ENCODE measurements at places on chromosomes 5 and 9.

DNA sequence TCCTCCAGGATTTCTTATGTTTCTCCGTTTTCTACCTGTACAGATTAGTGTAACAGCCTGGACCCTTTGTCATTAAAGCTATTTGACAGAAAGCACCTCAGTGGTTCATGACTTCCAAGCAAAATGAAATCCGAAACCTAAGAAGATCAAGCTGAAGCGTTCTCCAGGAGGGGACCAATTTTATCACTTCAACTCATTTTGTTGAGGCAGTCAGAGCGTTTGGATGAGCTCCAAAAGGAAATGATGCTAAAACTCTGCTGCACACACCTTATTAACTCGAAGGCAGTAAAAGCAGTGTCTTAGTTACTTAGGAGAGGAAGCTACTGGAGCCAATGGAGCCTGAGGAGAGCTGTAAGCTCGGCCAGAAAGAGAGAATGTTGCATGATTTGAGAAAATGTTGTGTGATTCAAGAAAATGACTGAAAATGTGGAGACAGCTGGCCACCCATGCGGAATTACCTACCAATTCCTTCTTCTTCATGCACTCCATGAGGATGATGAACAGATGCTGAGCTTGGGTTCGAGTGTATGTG, 346.7 kb upstream of the KLF9 start:
- DNase-seq = no peak

DNA sequence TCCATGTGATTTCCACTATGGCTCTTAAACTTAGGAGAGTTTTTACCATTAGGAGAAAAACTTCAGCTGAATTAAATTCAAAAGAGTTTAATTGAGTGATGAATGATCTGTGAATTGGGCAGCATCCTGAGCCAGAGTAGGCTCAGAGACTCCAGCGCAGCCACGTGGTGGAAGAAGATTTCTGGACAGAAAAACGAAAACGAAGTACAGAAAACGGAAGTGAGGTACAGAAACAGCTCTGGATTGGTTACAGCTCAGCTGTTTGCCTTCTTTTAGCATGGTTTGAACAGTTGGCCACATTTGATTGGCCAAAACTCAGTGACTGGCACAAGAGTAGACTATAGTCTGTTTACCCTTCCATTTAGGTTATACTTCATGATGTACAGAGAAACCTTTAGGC, 69.2 kb upstream of the PLPP1 start:
- DNase-seq = no peak

- no peak for DNase-seq
These were observed 324.4 kb downstream of the NDUFS4 start for GRCh38 chr5:53884844-53885243.

DNA sequence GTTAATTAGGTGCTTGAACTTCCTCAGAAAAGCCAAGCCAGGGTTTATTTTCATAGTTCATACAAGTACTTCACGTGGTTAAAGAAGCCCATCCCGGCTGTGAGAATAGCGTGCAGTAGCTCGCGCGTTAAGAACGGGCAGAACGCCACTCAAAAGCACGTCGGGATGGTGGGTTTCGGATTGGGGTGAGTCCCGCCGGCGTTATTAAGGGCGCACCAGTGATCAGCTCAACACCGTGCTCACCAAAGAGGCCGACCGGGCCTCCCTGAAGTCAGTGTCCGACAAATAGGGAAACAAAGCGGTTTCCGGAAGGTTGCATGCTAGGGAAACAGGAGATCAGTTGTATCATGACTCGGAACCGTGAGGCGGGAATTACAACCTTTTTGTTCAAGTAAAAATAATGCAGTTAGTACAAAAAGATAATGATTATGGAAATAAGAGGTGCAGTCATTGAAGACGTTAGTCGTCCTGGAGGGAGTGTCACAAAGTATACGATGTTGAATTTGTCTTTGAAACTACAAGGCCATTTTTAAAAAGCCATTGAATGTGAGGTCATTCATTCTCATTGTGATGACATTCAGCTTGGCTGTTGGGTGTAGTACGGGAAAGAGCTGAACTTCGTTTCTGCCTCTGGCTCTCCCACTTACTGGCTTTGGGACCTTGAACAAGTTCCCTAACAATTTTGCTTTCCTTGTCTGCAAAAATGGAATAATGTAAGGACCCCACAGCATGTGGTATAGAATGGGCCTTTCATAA, 992 bp downstream of the SETD9 start:
- no peak for DNase-seq
